Natural killer cell treated with Interleukin-12 subunit alpha and Interleukin-12 subunit beta and Interleukin-15 and Interleukin-18, amount 100 ng/mL, for 72 hours (primary cell): ENCODE measurements at places on chromosomes 4 and X.

GRCh38 chrX:79259073-79259689 is 108.0 kb downstream of the ITM2A start:
- DNase-seq: peak; percentile 87

DNA sequence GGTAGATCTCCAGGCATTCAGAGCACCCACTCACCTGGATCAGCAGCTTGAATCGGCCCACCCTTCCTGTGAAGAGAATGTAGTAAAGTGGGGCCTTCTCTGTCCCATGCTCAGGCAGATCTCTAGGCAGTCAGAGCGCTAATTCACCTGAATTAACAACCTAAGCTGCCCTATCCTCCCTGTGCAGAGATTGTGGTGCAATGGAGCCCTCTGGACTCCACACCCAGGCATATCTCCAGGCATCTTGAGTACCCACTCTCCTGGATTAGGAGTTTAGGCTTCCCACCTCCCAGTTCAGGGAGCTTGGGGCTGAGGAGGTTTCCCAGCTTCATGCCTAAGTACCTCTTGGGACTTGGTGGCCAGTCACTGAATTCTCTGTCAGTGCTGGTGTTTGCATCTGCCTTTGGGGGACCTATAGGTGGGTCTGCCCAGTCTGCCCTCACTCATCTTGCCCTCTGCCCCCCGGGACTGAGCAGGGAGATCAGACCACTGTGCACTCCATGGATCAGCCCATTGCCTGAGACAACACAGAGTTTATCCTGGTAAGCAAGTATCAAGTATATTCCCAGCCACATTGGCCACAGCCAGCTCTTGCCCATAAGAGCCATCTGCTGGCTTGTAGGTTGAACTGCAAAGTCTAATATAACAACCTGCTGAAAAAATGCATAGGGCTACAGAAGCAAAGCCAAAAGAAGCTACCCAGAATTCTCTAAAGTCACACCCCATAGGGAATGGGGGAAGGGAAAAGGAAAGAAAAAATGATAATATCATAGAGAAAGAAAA is 372.9 kb downstream of the KLHL13 start:
- DNase-seq: no peak

GRCh38 chr4:83569987-83570386 is 34.1 kb downstream of the GPAT3 start:
- no peak for DNase-seq

- no peak for DNase-seq
Measured at GRCh38 chr4:26020083-26020668, 106.2 kb downstream of the SMIM20 start.

- DNase-seq: no peak
Measured at GRCh38 chr4:188370777-188371176, 231.5 kb downstream of the TRIML1 start.
